ENCODE measurements at places on chromosomes 7 and 10.

- no peak for DNase-seq
These were observed 256.2 kb upstream of the PITRM1 start for GRCh38 chr10:3428826-3429225.

GRCh38 chr10:35341521-35341920, 5.2 kb downstream of the CCNY start:
- no peak for DNase-seq

- DNase-seq: no peak
These were observed 260.5 kb upstream of the CACNA2D1 start for GRCh38 chr7:82704121-82704520.

DNA sequence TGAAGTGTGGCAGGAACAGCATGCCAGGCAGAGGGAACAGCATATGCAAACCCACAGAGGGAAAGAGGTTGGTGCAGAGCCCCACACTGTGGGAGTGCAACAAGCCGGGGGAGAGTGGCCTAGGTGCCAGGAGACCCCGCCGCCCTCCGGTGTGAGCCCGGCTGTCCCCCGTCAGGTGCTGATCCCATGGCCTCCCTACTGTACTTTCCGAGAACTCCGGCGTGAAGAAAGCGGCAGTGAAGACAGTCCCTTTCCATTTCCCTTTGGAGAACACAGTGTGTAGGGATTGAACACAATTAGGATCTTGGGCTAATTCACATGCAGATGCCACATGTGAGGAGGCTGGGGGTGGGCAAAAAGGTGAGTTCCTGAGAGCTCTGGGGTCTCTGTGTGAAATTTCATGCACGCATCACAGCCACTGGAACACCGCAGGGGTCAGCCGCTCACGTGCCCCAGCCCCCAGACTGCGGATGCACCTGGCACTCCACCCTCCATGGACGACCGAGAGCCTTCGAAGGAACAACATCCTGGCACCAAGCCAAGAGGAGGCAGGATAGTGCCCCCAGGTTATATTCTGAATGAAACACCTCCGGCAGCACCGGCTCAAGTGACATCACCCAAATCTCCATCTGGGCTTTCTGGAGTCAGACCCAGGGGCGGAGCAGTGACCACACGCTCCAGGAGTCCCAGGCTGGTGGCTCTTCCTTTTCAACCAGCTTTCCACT, 82.1 kb upstream of the PPP2R2D start:
- DNase-seq: no peak

GRCh38 chr10:132884691-132885271, 57.6 kb downstream of the CFAP46 start:
- no peak for DNase-seq

DNA sequence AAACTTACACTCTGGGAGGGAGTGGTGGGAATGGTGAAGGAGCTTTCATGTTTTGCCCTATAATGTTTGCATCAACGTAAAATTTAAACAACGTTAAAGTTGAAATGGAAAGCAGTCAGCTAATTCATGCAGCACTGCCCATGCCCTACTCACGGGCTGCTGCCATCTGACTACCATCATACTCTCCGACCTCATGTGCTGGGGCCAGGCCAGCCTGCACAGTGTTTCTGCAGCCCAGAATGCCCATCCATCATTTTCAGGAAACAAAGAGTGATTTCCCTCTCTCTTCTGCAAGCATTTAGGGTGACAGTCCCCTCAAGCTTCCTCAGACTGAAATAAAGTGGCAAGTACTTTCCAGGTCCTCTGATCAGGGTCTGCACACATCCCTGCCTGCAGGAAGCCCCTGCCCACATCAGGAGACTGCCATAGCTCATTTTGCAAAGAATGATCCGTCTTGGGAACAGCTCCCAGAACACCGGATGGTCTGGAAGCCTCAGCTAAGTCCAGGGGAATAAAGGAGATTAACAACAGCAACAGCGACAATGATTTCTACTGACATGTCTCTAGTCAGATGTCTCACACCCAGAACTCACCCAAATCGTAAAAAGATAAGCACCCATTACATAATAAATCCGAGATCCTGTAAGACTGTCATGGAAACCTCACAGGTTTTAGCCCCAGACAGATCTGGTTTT, 40.3 kb downstream of the ARHGAP22 start:
- no peak for DNase-seq

GRCh38 chr7:95715274-95715673, 57.1 kb upstream of the DYNC1I1 start:
- no peak for DNase-seq

GRCh38 chr7:23044581-23044980, 30.7 kb upstream of the HYCC1 start:
- DNase-seq: no peak

DNA sequence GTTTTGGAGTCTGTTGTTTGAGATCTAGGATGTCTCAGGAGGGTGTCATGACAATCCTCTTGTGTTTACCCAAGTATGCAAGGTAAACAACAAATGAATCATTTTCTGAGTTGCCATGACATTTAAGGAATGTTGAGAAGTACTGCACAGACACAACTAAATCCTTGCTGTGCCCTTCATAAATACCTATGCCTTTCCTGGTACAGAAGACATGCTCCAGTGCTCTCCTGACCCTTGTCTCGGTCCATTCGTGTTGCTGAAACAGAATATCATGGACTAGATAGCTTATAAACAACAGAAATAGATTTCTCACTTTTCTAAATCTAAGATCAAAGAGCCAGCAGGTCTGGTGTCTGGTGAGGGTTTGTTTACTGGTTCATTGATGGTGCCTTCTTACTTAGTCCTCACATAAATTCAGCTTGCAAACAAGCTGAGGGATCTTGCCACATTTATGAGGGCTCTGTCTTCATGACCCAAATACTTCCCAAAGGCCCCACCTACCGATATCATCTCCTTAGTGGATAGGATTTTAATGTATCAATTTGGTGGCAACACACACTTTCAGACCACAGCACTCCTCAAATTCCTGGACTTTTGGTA, 341.8 kb upstream of the SEMA3A start:
- no peak for DNase-seq

DNA sequence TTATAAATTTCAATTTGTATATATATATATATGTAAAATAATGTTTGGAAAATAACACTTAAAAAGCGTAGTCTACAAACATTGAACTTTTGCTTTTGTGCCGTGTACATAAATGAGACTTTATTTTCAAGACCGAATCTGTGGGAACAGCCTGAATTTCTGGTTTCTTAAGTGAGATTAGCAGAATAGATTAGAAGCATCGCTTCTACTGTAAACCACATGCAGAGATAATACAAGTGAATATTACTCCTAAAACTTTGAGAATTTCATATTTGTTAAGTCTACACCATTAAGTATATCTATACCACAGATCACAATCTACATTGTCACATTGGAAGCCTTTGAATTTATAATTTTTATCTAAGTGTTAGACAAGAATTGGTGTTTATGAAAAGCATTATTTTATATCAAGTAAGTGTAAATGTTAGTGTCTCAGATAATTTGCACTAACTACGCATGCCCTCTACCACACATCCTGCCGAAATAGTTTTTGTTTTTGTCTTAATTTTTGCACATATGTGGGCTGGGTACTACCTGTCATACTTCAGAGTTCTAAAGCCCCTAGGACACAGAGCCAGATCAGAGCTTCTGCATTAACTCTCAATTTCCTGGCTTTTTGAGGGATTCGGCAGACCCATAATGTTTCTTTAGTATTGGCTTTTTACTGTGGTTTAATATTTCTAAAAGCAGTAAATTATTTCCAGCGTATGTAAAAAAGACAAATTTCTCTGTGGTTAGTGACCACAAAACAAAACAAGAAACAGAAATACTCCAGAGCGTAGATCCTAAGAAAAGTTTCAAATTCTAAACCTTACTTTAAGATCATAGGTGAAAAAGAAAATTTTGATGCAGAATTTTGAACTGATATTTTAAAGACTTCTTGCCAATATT, 20.0 kb downstream of the TWIST1 start:
- DNase-seq: no peak

GRCh38 chr7:92076509-92076908, 57.8 kb downstream of the CYP51A1 start:
- DNase-seq: no peak

GRCh38 chr7:5423976-5424748, 528 bp upstream of the TNRC18 start:
- no peak for DNase-seq
